ENCODE measurements at places on chromosomes 7 and 10.

DNA sequence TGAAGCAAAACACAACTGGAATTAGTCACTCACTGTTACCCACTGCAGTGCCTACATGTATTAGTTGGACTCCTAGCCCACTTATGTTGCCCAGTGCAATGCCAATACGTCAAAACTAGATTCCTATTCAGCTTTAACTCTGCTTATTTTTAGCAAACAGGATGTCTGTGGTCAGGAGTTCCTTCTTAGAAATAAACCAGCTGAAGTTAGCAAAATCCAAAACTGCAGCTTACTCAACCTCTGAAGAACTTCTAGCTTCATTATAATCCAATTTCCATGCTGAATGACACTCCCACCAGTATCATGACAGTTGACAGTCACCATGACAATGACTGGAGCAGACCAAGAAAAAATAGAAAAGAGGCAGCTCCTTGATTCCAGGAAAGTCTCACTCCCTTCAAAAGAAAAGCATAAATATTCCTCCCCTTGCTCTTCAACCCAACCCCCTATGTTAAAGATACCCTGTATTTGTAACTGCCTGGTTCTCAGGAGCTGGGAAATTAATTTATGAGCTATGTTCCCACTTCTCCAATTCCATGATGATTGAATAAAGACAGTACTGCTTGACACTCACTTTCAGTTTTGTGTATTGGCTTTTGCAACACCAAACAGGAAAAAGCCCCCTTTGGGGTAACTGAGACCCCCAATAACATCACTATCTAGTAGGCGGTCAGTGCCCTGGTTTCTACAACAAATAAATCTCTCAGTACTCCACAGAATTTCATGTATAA, 327.4 kb downstream of the SORCS1 start:
- DNase-seq = no peak

GRCh38 chr7:95476904-95477594, 8.7 kb upstream of the ASB4 start:
- peak; percentile 86 for DNase-seq

GRCh38 chr7:93382362-93382761, 150.2 kb downstream of the VPS50 start:
- no peak for DNase-seq

- no peak for DNase-seq
These were observed 10.1 kb upstream of the SEMA3A start for GRCh38 chr7:84204655-84205054.

Measured in NCI-H748 treated with DMSO at 0.1 percent for 48 hours (cell line).